Vagina (tissue), 2 donors: ENCODE measurements at places on chromosomes 6 and 20. TPM values are rescaled to one million over a fixed set of nuclear protein-coding genes. Genes with fewer than 3 reads are reported as not detected.

Gene RAET1G
- total RNA-seq: 4.9 TPM

Gene LPA
- 0.49 TPM for total RNA-seq

Gene NOX3
- total RNA-seq: not detected

Gene SLC35D3
- not detected for total RNA-seq

Gene REV3L
- 33.9 TPM for total RNA-seq

Gene DACT2
- 1.5 TPM for total RNA-seq

Gene CLPSL2
- total RNA-seq: not detected

Gene DEFB124
- not detected for total RNA-seq

- no peaks in the 10 kb centered on the region for H3K4me1 ChIP-seq
- DNase-seq: no peak
- H3K27ac ChIP-seq: no peak overlapping the region
- no peak overlapping the region for H3K4me3 ChIP-seq
- no peaks in the 10 kb centered on the region for H3K27me3 ChIP-seq
These were observed 20.2 kb downstream of the GMEB2 start for GRCh38 chr20:63606686-63607085.

DNA sequence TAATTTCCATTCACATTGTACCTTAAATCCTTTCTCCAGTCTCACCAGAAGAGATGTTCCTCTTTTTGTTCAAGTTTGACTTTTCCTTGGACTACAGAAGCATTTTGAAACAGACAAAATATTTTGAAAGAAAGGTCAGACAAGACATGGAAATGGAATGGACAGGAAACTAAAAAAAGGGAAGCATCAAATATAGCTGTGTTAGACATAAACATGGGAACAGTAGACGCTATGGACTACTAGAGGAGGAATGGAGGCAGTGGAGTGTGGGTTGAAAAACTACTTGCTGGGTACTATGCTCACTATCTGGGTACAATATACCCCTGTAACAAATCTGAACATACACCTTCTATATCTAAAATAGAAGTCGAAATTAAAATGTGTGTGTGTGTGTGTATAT lies 4.1 kb upstream of the FAM135A start:
- H3K27me3 ChIP-seq: no peaks in the 10 kb centered on the region
- H3K36me3 ChIP-seq: no peaks in the 10 kb centered on the region
- no peak overlapping the region for H3K27ac ChIP-seq
- peaks cover 10% of the 10 kb centered on the region for H3K4me1 ChIP-seq
- no peak overlapping the region for H3K4me3 ChIP-seq
- DNase-seq: no peak

GRCh38 chr6:35638679-35639078 lies 50.0 kb downstream of the FKBP5 start:
- no peak for DNase-seq
- H3K27me3 ChIP-seq: no peaks in the 10 kb centered on the region

DNA sequence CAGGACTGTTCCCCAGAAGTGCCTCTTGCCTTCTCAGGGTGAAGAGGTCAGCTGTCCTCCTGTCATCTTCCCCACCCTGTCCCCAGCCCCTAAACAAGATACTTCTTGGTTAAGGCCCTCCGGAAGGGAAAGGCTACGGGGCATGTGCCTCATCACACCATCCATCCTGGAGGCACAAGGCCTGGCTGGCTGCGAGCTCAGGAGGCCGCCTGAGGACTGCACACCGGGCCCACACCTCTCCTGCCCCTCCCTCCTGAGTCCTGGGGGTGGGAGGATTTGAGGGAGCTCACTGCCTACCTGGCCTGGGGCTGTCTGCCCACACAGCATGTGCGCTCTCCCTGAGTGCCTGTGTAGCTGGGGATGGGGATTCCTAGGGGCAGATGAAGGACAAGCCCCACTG lies 9.8 kb downstream of the PI16 start:
- peak overlapping the region; percentile 60 for H3K27ac ChIP-seq
- H3K36me3 ChIP-seq: peaks cover 21% of the 10 kb centered on the region
- no peak for DNase-seq
- peaks cover 49% of the 10 kb centered on the region for H3K4me1 ChIP-seq
- H3K4me3 ChIP-seq: no peak overlapping the region
- H3K27me3 ChIP-seq: no peaks in the 10 kb centered on the region

DNA sequence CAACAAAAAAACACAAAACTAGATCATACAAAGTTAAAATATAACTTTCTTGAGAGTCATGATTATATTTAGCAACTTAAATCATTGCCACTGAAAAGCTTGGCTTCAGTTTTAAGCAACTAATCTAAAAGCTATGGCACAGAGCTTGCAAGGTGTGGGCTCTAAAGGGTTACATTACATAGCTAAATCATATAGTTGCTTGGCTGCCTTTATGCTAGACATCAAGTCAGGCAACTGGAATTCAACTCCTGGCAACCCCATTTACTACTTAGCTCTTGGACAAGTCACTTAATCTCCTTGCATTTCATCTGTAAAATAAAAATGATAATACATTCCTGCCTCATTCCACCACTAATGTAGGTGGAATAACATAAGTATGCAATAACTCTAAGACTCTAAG lies 40.9 kb upstream of the GCM1 start:
- H3K4me3 ChIP-seq: no peak overlapping the region
- no peaks in the 10 kb centered on the region for H3K27me3 ChIP-seq
- H3K36me3 ChIP-seq: no peaks in the 10 kb centered on the region
- no peak overlapping the region for H3K27ac ChIP-seq
- H3K4me1 ChIP-seq: peaks cover 8% of the 10 kb centered on the region

DNA sequence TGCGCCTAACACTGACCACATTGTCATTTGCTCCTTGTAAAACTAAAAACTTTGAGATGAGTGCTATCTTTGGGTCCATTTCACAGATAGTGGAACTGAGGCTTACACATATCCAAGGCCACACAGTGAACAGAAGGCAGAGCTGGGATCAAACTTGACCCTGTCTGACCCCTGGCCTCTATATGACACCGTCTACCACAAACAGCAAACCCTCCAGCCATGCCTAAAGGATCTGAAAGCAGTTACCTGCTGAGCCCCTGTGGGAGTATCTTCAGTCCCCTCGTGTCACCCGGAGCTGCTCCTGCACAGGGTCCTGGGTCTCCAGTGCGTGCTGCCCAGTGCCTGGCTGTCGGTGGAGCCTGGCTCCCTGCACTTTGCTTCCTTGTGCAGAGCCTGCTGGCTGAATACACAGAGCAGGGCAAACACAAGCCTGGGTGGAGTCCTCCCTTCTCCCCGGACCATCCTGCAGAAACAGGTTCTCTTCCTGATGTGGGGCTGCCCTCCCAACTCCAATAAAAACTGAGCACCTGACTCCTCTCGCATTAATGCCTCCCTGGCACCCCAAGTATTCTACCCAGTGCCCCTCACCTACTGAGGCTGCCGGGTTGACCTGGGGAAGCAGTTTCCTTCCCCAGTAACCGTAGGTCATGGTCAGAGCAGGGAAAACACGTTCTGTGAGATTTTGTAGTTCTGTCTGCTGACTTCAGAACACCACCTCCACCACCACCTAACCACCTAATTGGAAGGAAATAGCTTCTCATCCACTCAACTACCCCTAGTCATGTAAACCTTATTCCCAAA lies at the start of gene BCAS1:
Gene BCAS1, minus strand, starts transcription at position 408 of the 801 bp plus-strand sequence. CDS start 11,876 bp downstream, outside the sequence.
- no peaks in the 10 kb centered on the region for H3K27me3 ChIP-seq
- H3K4me3 ChIP-seq: no peak within 1 kb of the TSS
- H3K4me1 ChIP-seq: no peaks in the 10 kb centered on the region
- H3K36me3 ChIP-seq: no peaks in the 10 kb centered on the region
- no peak for DNase-seq
- H3K27ac ChIP-seq: no peak within 1 kb of the TSS

DNA sequence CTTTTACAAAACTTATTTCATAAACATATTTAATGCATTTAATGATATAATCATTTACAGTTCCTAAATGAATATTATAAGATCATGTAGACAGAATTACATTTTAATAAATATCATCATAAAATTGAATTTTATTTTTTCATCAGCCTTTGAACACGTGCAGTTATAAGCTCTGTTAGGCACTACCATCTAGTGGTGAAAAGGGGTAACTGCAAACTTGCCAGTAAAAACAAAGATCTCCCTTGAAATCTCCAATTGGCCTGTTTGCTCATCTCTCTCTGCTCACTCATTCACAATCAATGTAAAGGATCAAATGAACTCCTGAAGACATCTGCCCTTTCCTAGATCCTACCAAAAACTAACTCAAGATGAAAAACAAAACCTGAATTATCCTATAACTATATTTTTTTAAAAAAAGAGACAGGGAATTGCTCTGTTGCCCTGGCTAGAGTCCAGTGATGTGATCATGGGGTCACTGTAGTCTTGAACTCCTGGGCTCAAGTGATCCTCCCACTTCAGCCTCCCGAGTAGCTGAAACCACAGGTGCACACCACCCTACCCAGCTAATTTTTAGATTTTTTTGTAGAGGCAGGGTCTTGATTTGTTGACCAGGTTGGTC lies 31.7 kb downstream of the SAMHD1 start:
- H3K4me1 ChIP-seq: no peaks in the 10 kb centered on the region
- H3K4me3 ChIP-seq: no peak overlapping the region
- no peaks in the 10 kb centered on the region for H3K27me3 ChIP-seq
- no peaks in the 10 kb centered on the region for H3K36me3 ChIP-seq

DNA sequence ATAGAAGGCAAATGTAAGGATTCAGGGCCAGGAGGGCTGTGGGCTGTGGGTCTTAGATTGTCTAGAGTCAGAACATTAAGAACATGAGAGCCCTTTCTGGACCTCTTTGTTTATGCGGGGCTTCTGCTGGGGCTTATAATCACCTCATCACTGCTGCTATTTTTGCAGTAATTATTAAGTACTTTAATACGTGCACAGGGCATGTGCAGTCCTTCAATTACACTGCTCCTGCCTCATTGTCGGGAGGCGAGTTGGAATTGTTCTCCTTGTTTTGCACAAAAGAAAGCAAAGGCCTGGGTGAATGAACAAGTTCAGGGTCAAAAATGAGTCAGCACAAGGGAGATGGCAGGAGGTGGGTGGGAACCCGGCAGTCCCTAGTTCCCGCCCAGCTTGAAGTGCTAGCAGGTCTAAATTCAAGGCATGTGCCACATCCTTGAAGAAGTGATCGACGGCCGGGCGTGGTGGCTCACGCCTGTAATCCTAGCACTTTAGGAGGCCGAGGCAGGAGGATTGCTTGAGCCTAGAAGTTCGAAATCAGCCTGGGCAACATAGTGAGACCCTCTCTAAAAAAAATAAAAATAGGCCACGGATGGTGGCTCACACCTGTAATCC lies 34.4 kb upstream of the PTPN1 start:
- peaks cover 15% of the 10 kb centered on the region for H3K4me1 ChIP-seq
- DNase-seq: no peak
- H3K27ac ChIP-seq: peak overlapping the region; percentile 5
- H3K27me3 ChIP-seq: no peaks in the 10 kb centered on the region
